ENCODE measurements at places on chromosomes 11 and 22.

DNA sequence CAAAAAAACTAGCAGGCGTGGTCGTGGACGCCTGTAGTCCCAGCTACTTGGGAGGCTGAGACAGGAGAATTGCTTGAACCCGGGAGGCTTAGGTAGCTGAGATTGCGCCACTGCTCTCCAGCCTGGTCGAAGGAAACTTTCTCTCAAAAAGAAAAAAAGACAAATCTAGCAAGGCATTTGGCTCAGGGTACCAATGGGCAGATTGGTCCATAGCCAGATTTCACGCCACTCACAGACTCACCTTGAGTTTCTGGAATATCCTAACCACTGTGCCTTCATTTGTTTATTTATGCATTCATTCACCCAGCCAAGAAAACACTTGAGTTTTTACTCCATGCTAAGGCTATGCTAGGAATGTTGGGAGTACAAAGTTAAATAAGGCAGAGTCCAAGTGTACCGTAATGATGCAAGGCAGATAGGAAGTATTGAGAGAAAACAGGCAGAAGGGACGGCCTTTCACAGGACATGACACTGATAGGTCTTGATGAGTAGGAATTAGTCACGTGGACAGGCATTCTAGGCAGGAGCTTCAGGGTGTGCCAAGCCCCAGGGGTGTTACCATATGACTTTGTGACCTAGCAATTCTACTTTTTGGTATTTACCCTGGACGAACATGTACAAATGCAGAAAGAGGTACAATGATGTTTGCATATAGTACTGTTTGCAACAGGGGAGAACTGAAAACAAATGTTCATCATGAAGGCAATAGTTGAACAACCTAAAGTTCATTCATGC is 3.0 kb upstream of the PACSIN3 start:
- H3K4me3 ChIP-seq = no peak overlapping the region
- no peaks in the 10 kb centered on the region for H3K36me3 ChIP-seq
- H3K27me3 ChIP-seq = peaks cover 2% of the 10 kb centered on the region
- no peak overlapping the region for H3K27ac ChIP-seq

DNA sequence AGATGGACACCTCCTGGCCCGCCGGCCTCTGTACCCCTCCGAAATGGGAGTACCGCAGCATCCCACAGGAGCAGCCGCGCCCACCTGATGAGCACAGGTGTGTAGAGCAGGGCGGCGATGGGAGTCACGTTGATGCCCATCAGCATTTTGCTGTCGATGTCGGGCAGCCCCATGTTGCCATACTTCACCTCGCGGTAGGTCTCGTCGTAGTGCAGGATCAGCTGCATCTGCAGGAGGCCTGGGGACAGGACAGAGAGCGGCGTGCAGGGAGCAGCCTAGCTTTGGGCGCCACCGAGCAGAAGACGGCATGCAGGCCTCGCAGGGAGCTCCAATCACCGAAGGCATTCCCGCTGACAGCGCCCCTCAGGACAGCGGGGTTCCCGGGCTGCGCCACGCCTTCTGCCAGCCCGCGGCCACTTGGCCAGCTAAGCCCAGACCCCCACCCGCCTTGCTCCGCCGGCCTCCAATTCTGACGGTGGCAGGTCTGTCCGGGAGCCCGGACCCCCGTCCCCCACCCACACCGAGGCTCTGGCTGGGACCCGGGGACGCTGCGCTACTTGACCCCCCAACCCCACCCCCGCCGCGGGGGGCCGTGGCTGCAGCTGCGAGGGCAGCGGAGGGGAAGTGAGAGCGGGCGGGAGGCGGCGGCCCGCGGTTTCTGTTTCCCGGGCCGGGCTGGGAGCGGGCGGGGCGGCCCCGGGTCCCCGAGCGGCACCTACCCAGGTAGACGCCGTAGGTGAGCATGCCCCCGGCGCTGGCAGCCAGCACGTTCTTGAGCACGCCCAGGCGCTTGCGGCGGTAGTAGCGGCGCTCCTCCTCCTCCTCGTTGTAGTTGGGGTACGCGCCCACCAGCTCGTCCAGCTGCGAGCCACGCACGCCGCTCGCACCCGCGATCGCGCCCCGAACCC is 705 bp downstream of the UNC93B1 start:
- H3K27ac ChIP-seq = no peak overlapping the region
- no peaks in the 10 kb centered on the region for H3K36me3 ChIP-seq
- H3K4me3 ChIP-seq = peak overlapping the region; percentile 59
- DNase-seq = no peak
- H3K4me1 ChIP-seq = no peaks in the 10 kb centered on the region

GRCh38 chr11:94602430-94603372 is 35.5 kb downstream of the PIWIL4 start:
- no peaks in the 10 kb centered on the region for H3K36me3 ChIP-seq
- no peaks in the 10 kb centered on the region for H3K4me1 ChIP-seq
- DNase-seq = peak; percentile 77
- H3K27ac ChIP-seq = no peak overlapping the region
- H3K27me3 ChIP-seq = no peaks in the 10 kb centered on the region

DNA sequence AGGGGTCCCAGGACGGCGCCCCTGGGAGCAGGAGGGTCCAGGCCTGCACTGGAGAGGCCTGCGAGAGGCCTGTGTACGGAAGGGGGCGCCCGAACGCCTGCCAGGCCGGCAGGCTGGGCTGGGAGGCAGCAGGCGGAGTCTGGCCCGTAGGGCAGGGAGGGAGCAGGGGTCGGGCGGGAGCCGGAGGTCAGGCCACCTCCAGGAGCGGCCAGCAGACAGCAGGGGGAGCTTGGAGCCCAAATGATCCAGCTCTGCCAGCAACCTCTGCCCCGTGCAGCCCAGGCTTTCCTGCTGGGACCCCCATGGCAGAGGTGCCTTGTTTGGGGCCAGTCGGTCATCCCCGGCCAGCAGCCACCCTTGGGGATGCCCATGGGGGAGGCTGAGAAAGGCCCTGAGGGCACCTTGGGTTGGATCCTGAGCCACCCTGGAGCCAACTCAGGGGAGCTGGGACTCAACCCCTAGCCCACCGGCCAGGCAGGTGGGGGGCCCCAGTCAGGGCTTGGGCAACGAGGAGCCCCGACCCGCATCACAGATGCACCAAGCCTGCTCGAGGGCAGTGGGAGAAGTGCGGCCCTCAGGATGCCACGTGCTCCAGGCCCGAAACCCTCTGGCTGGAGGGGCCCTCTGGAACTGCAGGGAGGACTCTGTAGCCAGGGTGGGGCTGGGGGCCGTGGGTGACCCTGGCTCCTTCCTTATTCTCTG is 9.6 kb upstream of the SYT8 start:
- H3K36me3 ChIP-seq = no peaks in the 10 kb centered on the region
- peaks cover 4% of the 10 kb centered on the region for H3K27me3 ChIP-seq
- peaks cover 8% of the 10 kb centered on the region for H3K4me1 ChIP-seq
- DNase-seq = no peak
- no peak overlapping the region for H3K4me3 ChIP-seq

- no peaks in the 10 kb centered on the region for H3K36me3 ChIP-seq
- H3K4me1 ChIP-seq = no peaks in the 10 kb centered on the region
- H3K4me3 ChIP-seq = no peak overlapping the region
- no peaks in the 10 kb centered on the region for H3K27me3 ChIP-seq
These were observed 25.0 kb upstream of the FZD4 start for GRCh38 chr11:86980086-86980796.

DNA sequence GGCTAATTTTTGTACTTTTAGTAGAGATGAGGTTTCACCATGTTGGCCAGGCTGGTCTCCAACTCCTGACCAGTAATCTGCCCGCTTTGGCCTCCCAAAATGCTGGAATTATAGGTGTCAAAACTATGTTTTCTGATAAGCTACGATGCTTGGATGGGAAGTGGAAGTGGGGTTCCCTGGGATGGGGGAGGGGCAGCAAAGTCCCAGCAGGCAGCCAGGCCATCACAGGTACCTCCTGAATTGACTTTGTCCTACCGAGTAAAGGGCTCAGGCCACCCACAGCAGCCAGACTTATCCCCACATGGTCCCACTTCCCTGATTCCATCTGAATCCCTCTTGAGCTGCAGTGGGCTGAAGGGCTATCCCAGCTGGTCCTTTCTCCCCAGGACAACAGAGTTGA is 6.9 kb downstream of the FTH1 start:
- no peaks in the 10 kb centered on the region for H3K27me3 ChIP-seq
- no peak overlapping the region for H3K27ac ChIP-seq
- peaks cover 9% of the 10 kb centered on the region for H3K4me1 ChIP-seq

DNA sequence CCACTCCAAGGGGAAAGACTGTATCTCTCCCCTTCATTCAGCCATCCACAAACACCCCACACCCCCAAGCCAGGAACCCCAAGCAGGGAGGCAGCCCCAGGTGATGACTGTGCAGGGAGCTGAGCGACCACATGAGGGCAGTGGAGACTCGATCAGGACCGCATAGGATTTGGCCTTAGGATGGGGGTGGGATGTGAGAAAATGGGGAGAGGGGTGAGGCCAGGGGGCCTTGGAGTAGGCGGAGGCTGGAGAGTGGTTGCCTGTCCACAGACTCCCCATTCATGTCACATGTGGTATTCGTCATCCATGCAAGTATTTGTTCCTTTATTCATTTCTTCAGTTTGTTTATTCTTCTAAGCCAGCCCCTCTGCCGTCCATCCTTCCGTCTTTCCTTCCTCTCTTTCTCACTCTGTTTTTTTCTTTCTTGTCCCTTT is 2.7 kb upstream of the RHOD start:
- H3K27ac ChIP-seq = peak overlapping the region; percentile 58
- H3K27me3 ChIP-seq = peaks cover 3% of the 10 kb centered on the region
- DNase-seq = peak; percentile 57
- no peaks in the 10 kb centered on the region for H3K36me3 ChIP-seq

GRCh38 chr22:37381489-37381888 is 45.8 kb downstream of the ELFN2 start:
- H3K36me3 ChIP-seq = no peaks in the 10 kb centered on the region
- peaks cover 35% of the 10 kb centered on the region for H3K27me3 ChIP-seq
- H3K4me1 ChIP-seq = peaks cover 5% of the 10 kb centered on the region
- no peak overlapping the region for H3K27ac ChIP-seq

DNA sequence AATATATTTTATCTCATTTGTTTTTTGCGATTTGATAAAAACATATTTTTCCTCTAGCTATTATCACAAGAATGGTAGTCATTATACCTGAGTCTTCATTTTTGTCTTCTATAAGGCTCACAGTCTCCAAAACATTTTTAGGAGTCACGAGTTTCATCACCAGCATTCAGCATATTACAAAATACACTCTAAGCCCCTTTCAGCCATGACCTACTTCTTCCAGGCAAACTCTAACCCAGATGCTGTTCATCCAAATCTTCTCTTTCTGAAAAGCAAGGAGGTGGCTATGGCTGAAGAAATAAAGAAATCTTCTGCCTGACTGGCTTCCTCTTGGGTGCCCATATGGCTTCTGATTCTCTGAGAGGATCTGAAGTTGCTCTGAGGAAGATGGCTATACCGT is 35.7 kb upstream of the USP47 start:
- H3K27ac ChIP-seq = no peak overlapping the region
- H3K36me3 ChIP-seq = no peaks in the 10 kb centered on the region
- DNase-seq = no peak
- H3K4me3 ChIP-seq = no peak overlapping the region

GRCh38 chr11:104866815-104867214 is 31.4 kb downstream of the CASP12 start:
- H3K36me3 ChIP-seq = no peaks in the 10 kb centered on the region
- H3K27ac ChIP-seq = no peak overlapping the region
- DNase-seq = no peak
- H3K4me3 ChIP-seq = no peak overlapping the region
- no peaks in the 10 kb centered on the region for H3K4me1 ChIP-seq

- no peaks in the 10 kb centered on the region for H3K36me3 ChIP-seq
- no peaks in the 10 kb centered on the region for H3K4me1 ChIP-seq
- no peak overlapping the region for H3K27ac ChIP-seq
- DNase-seq = no peak
These were observed 34.3 kb downstream of the ZNF202 start for GRCh38 chr11:123707206-123707605.

GRCh38 chr22:36107436-36107835 is 53.1 kb downstream of the APOL3 start:
- no peak overlapping the region for H3K27ac ChIP-seq
- no peaks in the 10 kb centered on the region for H3K36me3 ChIP-seq
- H3K4me3 ChIP-seq = no peak overlapping the region
- peaks cover 3% of the 10 kb centered on the region for H3K27me3 ChIP-seq

DNA sequence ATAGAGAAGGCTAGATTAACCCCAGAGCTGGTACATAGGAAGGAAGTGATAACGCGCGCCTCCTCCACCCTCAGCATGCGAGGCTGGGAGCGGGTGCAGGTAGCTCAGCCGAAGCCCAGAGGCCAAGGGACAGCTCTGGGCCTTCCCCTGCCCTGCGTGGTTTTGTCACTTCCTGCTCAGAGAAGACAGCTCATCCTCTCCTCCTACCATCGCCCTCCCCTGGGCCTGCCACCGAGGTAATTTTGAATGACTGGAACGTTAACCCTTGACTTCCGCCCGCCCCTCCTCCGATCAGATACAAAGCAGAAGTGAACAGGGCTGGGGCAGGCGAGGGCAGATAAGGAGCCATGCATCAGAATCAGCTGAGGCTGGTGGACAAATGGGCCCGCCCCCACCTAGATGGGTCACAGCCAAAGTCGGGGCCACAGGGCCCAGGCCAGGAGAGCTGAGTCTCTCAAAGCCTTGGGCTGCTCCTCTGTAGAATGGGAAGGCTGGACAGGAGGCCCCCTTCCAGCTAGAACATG is 1.6 kb downstream of the RAC2 start:
- DNase-seq = no peak
- peaks cover 9% of the 10 kb centered on the region for H3K4me1 ChIP-seq
- no peak overlapping the region for H3K27ac ChIP-seq

GRCh38 chr22:44711241-44711560 is 9.2 kb downstream of the PRR5 start:
- DNase-seq = no peak
- no peak overlapping the region for H3K27ac ChIP-seq
- no peaks in the 10 kb centered on the region for H3K27me3 ChIP-seq
- no peaks in the 10 kb centered on the region for H3K4me1 ChIP-seq
- H3K36me3 ChIP-seq = no peaks in the 10 kb centered on the region

- no peak for DNase-seq
- H3K36me3 ChIP-seq = no peaks in the 10 kb centered on the region
- no peak overlapping the region for H3K4me3 ChIP-seq
- H3K27ac ChIP-seq = no peak overlapping the region
These were observed 67.2 kb downstream of the EFCAB6 start for GRCh38 chr22:43744700-43745410.

DNA sequence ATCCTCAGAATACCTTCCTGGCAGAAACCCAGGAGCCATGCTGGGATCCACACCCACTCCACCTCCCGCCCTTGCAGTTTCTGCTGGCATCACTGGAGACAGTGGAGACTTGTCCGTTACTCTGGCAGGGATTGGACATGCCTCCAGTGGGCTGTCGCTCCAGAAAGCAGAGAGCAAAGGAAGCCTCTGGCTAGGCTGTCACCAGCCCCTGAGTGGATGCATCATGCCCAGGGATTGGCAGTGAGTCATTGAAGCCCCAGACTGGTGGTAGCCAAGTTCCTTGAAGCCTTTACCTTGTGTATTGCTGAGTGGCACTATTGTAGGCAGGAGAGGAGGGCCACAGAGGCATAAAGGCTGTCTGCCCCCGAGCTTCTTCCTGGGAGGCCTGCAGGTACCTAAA is 34.8 kb upstream of the E2F8 start:
- H3K4me1 ChIP-seq = no peaks in the 10 kb centered on the region
- no peak for DNase-seq
- H3K4me3 ChIP-seq = no peak overlapping the region
- no peak overlapping the region for H3K27ac ChIP-seq
- H3K36me3 ChIP-seq = no peaks in the 10 kb centered on the region
- no peaks in the 10 kb centered on the region for H3K27me3 ChIP-seq
